DMS53 (cell line): ENCODE measurements at places on chromosomes 11 and 22.

DNA sequence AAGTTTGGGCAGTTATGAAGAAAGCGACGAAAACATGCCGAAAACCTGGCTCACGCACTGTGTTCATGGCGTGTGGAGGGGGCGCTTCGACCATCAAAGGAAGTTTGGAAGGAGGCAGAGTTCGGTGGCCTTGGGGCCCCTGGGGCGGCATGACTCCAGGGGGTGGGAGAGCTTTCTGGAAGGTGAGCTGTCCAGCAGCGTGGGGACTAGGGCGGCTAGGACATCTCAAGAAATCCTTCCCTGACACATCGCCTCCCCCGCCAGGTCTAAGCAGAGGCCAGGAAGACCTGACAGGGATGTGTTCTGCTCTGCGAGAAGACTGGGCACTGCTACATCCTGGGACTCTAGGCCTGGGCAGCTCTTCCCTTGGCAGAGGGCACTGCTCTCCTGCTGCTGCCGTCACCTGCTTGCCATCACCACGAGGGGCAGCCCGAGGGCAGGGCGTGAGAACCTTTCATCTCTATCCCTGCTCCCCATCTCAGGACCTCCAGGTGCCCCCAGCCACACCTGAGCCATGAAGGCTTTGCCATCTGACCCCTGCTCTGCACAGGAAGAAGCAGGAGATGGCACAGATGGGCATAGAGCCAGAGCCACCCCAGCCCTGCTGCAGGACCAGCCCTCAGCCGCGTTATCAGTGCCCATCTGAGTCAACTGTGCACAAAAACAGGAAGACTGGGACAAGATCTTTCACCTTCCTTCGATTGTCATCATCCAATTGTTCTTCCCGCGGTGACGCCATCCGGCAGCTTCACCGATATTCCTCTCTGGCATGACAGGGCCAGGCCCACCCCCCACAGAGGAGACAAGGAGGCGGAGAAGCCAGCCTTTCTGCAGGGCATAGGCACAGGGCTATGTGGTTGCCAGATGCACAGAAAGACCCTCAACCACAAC, 12.7 kb downstream of the LINC01488 start:
- DNase-seq, result no peak

DNA sequence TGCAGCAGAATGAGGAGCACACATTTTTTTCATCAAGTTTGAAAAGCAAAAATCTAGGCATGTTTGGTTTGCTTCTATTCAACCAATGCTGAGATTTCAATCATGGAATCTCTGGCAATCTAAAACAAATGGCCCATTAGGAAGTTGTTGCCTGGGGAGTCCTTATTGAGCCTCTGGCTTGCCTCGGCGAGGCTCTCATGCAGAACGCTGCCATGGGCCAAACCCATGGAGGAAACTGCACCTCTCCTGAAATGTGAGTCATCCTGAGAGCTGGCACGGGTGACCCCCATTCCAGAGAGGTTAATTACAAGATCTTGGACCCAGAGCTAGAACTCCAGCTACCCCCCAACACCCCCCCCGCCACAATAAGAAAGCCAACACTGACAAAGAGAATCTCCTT, 80.7 kb downstream of the MN1 start:
- no peak for DNase-seq

DNA sequence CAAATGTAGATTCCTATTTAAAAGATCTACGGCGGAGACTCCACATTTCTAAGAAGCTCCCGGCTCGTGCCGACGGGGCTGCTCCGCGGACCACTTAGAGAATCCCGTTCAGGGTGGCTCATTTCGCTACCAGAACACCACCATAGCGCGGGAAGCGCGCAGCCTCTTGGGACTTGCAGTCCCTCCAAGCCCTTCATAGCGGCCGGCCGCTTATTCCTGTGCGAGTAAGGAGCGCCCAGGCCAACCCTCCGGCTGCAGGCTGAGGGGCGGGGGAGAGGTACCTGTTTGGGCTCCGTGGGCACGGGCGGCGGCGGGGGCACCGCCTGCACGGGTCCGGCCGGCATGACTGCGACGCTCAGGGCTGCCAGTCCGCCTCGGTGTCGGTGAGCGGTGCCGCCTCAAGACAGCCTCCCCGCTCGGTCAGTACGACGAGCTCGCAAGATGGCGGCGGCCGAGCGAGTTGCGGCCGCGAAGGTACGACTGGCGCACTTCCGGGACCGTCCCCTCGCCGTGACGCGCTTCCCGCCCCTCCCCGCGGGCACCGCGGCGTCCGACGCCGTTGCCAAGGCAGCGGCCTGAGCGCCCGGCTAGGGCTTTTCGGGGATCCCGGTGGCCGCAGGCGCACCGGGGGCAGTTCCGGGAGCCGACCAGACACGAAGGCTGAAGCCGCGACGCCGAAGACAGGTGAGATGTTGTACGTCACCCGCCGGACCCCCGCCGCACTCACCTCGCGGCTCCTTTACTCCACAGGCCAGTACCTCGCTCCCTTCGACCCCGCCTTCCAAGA, at the start of the genes CCDC157 and SF3A1:
Gene CCDC157 (plus strand): TSS at position 559 of the 787 bp plus-strand sequence. CDS start 8,994 bp downstream, outside the sequence.
Gene SF3A1 (minus strand): TSS at position 446 of the 787 bp plus-strand sequence. CDS start 102 bp downstream, at position 344.
- peak; percentile 85 for DNase-seq

DNA sequence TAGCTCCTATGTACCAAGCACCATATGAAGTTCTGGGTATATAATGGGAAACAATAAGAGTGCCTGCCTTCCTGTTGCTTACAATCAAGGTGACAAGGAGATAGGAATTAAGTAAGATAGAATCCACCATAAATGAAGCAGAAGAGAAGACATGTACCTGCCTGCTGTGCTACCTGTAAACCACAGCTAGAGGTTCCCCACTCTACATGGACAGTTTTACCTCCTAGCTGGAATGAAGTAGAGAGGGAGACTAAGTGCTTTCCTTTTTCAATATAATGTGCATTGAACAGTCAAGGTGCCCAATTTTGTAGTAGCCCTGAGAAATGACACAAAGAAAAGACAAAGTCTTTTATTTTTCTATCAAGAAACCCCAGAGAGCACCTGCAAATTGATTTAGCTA, 984.6 kb downstream of the DLG2 start:
- peak; percentile 54 for DNase-seq

- DNase-seq, result peak; percentile 34
Measured at GRCh38 chr11:75510004-75510722, 15.6 kb downstream of the GDPD5 start.

- no peak for DNase-seq
Measured at GRCh38 chr11:87391496-87391895, 353.8 kb downstream of the TMEM135 start.
